ENCODE measurements at places on chromosomes 3 and 15.

GRCh38 chr3:184884359-184885017 is 72.5 kb downstream of the VPS8 start:
- DNase-seq, result no peak

DNA sequence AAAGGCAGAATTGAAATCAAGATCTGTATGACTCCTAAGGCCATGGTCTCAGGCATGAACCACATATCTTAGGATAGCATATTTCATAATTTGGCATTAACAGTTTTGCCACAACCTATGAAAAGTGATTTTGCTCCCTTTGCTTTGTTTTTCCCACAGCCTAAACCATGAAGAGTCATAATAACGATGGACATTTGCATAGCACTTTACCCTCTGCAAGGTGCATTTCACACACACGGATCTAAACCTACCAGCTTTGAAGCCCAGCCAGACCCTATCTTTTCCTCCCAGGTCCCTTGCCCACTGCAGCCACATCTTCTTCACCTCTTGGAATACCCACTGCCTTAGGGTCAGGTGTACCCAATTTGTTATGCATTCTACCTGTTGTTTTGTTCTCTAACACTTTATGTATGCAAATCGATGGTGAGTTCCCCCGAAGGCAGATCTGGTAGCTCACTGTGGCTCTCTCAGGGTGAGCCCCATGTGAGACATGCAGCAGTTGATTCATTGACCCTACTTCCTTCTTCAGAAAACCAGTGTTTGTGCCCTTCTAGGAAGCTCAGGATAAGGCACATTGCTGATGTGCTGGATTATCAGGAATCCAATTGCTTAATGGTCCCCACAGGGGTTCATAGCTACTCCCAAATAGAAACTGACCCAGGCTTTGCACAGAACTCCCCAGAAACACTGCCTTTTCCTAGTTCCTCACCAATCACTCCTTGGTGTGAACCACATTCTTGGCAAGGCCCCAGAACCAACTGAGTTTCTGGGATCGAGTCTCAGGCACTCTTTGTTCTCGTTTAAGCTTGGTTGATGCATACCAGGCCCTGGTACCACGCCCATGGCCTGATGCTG is 8.7 kb downstream of the ARHGAP31 start:
- no peak for DNase-seq

DNA sequence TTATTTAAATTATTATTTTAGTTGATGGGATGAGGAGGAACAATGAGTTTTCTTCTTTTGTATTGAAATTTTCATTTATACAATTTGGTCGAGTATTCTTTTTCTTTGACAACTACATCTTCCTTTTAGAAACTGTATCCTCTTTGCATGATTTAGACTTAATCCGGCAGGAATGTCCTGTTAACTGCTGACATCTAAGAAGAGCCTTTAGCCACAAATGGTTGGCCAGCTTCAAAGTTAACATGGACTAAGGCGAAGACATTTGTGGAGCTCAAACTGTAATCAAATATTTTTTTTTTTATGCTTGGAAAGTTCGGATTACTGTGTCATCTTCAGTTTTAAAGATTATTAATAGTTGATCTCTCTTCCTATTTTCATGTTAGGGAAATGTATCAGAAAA is 43.2 kb downstream of the RIOX2 start:
- no peak for DNase-seq

- no peak for DNase-seq
Measured at GRCh38 chr15:40072216-40072990, 33.4 kb upstream of the SRP14 start.

GRCh38 chr3:38644662-38645053 is 4.8 kb downstream of the SCN5A start:
- DNase-seq, result no peak

GRCh38 chr3:29679944-29680343 is 399.1 kb downstream of the RBMS3 start:
- no peak for DNase-seq

GRCh38 chr15:88838667-88839066 is 35.4 kb downstream of the ACAN start:
- no peak for DNase-seq

All from NCI-H226 (cell line).